Tongue (tissue), 3 donors: ENCODE measurements at places on chromosomes 7 and 10. TPM values are rescaled to one million over a fixed set of nuclear protein-coding genes. Genes with fewer than 3 reads are reported as not detected.

DNA sequence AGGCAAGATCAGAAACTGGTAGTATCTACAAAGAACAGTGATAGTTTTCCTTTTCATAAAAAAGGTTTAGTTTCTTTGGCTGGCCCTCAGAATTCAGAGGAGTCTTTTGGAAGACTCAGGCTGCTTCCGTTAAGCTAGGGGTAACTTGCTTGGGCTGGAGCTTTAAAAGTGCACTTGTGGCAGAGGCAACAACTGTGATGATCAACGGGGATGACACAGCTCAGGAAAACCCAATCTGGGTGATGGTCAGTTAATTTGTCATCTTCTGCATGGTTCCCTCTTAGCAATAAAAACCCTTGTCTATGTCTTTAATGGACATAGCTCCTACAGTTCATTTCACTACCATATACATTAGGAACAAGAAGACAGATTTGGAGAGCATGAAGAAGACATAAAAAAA lies 46.7 kb downstream of the SGMS1 start:
- DNase-seq = no peak

FANK1 gene
- 3.2 TPM for total RNA-seq

GRCh38 chr10:58089739-58090138 lies 178.0 kb downstream of the IPMK start:
- no peak for DNase-seq

FBXO24 gene
- 1.2 TPM for total RNA-seq

UNCX gene
- not detected for total RNA-seq

- DNase-seq = peak; percentile 57
These were observed 17.8 kb downstream of the VWC2 start for GRCh38 chr7:49791088-49791741.

DNA sequence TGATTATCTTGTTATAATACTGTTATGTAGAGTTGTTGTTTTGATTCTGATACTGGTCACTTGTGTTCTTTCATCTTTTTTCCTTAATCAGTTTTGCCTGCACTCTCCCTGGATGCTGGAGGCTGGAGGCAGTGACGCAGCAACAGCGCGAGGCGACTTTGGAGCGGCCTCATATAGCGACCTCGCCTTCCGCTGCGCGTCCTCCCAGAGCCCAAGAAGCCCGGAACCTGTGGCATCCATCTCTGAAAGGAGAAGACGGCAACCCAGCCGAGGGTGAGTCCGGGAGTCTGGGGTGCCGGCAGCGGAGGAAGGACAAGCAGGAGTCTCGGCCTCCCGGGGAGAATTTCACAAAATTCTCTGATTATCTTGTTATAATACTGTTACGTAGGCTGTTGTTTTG lies 161.2 kb downstream of the ZNF33B start:
- DNase-seq = no peak

H2BK1 gene
- not detected for total RNA-seq

PPP1R3C gene
- 540 TPM for total RNA-seq

DNA sequence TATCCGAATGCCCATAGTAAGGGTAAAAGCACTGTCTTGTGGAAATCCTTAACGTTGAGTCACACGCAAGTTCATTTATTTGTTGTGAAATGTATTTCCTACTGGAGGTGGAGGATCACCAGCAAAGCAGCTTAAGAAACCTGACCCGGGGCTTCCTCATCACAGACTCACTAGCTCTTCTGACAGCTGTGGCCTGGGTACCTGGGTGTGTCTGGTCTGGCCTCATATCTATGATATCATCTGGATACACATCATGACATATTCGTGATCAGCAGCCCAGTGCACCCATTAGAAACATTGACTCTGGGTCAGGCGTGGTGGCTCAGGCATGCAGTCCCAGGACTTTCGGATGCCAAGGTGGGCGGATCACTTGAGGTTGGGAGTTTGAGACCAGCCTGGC lies 8.8 kb downstream of the DRGX start:
- DNase-seq = no peak

GRCh38 chr10:90674928-90675327 lies 182.9 kb downstream of the HTR7 start:
- no peak for DNase-seq

LLCFC1 gene
- total RNA-seq = not detected

GRCh38 chr7:46685051-46685450 lies 764.0 kb upstream of the IGFBP3 start:
- DNase-seq = no peak

SAP25 gene
- 2.9 TPM for total RNA-seq

GRCh38 chr7:150753239-150753638 lies 16.0 kb downstream of the GIMAP5 start:
- no peak for DNase-seq

PRSS37 gene
- not detected for total RNA-seq

DNA sequence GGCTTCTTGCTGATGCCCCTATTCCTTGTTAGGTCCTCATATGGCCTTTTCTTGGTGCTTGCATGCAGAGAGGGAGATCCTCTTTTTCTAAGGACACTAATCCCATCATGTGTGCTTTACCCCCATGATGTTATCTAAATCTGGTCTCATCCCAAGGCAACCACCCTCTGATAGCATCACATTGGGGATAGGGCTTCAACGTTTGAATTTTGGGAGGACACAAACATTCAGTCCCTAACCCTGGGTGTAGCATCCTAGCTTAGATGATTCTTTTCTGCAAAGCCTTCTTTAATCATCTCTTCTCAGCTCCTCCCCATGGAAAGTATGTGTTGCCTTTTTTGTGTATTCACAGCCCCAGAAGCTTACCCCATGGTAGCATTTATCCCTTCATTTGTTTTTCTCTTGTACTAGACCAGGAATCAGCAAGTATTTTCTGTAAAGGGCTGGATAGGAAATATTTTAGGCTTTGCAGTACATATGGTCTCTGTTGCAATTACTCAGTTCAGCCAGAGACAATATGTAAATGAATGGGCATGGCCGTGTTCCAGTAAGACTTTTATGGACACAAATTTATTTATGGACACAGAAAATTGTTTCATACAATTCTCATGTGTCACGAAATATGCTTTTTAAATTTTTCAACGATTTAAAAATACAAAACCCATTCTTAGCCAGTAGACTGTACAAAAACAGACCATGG lies 101.5 kb upstream of the CSTF2T start:
- DNase-seq = no peak

DNA sequence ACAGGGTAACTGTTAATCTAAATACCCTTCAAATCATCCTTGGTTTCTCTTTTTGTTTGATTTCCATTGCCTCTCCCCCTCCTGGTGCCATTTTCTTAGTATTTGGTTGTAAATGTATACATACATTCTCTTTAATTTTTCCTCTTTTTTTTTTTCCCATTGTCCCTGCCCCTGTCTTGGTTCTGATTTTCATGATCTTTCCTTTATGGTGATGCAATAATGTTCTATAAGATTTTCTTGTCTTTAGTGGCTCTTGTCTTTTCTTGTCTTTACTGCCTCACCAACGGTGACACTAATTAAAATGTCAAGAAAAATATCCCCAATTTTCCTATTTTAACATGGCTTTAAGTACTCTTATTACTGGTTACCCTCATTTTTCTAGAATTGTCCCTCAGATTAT lies 135.9 kb upstream of the POT1 start:
- DNase-seq = no peak

DNA sequence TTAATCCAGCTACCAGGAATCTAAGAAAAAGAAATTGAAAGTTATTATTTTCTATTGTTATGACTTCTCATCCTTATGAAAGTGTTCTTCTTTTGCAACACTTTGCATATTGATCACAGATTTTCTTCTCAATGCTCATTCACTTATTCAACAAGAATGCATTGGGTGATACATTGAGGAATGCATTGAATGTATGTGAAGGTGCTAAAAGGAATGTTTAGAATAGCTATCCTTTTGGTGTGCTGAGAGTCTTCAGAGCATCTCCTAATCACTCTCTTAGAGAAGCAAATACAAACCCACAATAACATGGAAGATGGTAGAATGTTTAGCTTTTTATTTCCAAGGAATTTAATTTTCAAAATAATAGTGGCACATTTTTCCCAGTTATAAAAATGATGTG lies 122.1 kb upstream of the KMT2E start:
- no peak for DNase-seq

HMX2 gene
- not detected for total RNA-seq

GRCh38 chr7:140649556-140650205 lies 9.1 kb upstream of the DENND2A start:
- DNase-seq = no peak

HTR5A gene
- total RNA-seq = not detected

GRCh38 chr10:86368046-86368445 lies 1.5 kb upstream of the GRID1 start:
- DNase-seq = no peak

DNA sequence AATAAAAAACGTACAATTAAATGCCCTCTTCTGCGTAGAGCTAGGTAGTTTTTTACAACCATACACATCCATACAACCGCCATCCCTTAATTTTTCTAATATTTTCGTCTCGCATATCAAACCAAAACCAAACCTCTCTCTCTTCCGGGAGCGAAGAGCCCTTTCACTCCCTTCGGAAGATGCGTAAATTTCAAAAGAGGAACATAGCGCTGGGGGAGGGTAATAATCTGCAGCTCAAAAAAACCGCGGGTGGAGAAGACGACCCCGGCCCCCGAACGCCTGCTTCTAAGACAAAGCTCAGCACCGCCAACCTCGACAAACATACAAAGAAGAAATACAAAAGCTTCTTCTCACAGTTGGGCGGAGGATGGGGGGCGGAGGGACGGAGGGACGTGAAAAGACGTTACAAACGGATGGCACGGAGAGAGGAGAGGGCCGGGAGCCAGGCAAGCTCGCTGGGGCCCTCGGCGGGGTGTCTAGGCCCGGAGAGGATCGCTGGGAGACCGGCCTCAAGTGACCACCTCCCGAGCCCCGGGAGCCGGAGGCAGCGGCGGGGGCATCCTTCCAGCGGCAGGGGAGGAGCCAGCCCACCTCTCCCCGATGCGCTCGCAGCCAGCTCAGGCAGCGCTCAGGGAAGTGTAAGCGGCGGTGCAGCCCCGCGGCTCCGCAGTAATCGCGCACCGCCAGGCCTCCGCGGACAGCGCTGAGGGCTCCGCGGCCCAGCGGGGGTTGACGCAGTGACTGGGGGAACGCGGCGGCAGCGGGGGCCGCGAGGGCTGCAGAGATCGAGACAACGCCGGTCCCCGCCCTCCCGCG lies 851 bp downstream of the MKRN1 start:
- DNase-seq = peak; percentile 63

RNF32 gene
- 0.92 TPM for total RNA-seq

NPC1L1 gene
- not detected for total RNA-seq

DNA sequence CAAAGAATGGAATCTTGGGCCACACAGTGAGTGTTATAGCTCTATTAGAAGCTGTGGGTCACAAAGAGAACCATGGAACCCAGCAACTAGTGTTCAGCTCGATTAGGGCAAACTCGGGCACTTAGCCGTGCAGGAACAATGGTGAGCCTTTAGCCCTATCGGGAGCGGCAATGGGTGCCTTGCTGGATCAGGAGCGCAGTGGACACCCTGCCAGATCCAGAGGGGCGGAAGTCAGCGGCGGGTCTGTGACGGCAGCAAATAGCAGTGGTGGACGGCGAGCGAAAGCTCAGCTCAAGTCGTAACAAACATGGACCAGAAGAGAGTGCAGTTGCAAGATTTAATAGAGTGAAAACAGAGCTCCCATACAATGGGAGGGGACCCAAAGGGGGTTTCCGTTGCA lies 43.9 kb upstream of the NRG3 start:
- DNase-seq = no peak

- no peak for DNase-seq
These were observed 22.8 kb downstream of the LAMB1 start for GRCh38 chr7:107980171-107980570.

DNA sequence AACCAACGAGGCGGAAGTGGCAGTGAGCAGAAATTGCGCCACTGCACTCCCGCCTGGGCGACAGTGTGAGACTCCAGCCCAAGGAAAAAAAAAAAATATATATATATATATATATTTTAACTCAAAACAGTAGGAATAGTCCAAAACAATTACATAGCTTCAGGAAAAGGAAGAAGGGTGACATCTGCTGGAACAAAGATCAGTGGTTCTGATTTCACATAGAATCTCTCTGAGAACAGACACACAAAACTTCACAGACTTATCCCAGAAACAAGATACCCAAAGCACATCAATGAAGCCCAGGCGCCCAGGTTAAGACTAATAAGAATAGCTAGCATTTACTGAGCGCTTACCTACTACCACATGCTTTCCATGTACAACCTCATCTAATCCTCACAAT lies 45.0 kb downstream of the DNMBP start:
- DNase-seq = no peak

DNA sequence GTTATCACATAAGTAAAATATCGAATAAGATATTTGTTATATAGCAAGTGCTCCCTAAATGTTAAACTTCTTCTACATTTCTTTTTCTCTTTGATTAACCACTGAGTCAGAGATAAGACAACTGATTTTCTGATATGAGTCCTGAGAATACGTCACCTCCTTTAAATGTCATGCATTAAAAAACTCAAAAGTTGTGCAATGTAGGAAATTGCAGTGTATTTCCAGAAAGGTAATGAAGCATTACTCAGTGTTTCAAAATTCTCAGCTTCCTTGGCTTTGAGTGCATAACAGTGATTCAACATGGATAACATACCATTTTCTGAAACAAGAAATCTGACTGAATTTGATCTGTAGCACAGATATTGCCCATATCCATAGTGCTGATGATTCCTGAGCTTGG lies 155.8 kb downstream of the BMPER start:
- no peak for DNase-seq

- DNase-seq = no peak
These were observed 13.2 kb downstream of the MRPS33 start for GRCh38 chr7:141001546-141001945.

IL2RA gene
- total RNA-seq = not detected

- peak; percentile 36 for DNase-seq
These were observed 106.6 kb upstream of the KCNMA1 start for GRCh38 chr10:77744245-77744644.

DNA sequence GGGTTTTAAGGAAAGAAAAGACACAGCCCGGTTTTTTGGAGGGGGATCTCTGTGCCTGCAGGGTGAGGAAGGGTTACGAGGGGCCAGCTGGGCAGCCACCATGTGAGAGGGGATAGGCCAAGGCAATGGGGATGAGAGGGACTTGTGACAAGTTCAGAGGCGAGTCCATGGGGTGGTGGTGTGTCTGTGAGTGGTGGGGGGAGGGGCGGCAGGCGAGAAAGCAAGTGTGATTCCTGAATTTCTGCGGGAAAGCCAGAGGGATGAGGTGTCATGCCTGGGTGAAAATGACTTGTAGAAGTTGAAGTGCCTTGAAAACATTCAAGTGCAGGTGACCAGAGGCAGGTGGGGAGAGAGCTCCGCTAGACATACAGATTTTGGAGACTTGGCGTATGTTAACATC lies 61.0 kb upstream of the RNF32 start:
- DNase-seq = no peak

DNA sequence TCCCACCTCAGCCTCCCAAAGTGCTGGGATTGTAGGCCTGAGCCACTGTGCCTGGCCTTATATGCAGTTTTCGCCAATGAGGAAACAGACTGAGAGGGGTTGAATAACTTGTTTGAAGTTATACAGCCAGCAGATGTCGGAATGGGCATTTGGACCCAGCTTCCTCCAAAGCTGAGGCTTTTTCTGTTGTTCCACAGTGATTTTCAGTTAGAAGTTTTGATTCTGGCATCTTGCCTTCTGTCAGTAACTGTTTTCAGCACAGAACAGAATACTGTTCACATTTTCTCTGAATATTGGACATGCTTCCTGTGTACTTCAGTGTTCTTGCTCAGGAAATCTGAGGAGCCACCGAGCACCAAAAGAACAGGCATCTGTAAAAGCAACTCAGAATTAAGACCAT lies 287.2 kb downstream of the CAMK1D start:
- DNase-seq = peak; percentile 21

CREB5 gene
- 30.5 TPM for total RNA-seq

AKR1C4 gene
- not detected for total RNA-seq

CYP26C1 gene
- not detected for total RNA-seq

SEPHS1 gene
- total RNA-seq = 56.5 TPM

ADRB1 gene
- total RNA-seq = 0.10 TPM

GNGT1 gene
- not detected for total RNA-seq
